ENCODE measurements at places on chromosomes 12 and 14.
A peak's percentile ranks its signal among the peaks of the same experiment; 100 is the strongest.

- no peak for DNase-seq
These were observed 1.5 kb downstream of the RAD51B start for GRCh38 chr14:67821121-67821520.

DNA sequence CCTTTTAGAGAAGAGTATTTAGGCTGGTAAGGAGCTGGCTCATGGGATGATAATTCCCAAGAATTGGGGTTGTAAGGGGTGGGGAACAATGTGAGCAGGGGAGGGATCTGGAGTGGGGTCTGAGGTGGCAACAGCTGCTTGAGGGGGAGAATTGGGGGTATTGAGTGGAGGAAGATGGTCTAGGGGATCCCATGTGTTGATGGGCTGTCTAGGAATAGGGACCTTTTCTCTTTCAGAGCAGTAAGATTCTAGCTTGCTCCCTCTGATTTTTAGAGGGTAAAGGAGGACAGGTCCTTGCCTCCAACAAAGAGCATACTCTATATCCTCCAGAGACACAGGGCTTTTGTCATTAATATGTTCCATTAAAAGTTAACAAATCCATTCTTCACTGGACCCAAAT, 22.4 kb downstream of the CLEC2A start:
- DNase-seq = no peak

GRCh38 chr12:18629916-18630315, 107.9 kb downstream of the PLCZ1 start:
- no peak for DNase-seq

- DNase-seq = no peak
These were observed 1.7 kb downstream of the P2RX2 start for GRCh38 chr12:132620113-132620898.

GRCh38 chr14:94476023-94476422, at the start of gene SERPINA9:
Gene SERPINA9, minus strand, starts transcription at chr14:94476197. Its CDS starts 6,357 bp downstream, at chr14:94469840.
- no peak for DNase-seq

DNA sequence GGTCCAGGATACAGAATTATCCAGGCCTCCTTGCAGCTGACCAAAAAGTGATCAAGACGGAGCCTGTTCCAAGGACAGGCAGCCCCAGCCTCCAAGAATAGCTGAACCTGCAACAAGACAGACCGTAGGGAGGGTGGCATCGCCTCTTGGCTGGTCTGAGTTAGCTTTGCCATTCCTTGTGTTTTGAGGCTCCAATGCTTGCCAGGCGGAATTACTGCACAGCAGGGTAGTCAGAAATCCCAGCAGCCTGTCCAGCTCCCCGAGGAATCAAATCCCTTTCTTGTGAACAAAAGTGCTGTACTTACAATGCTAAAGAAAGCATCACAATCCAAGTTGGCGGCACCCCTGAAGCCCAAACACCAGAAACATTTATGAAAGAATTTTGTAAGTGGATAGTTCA, 246.9 kb downstream of the TMEM132C start:
- no peak for DNase-seq

- DNase-seq = peak; percentile 79
These were observed 5.8 kb downstream of the TMEM253 start for GRCh38 chr14:21106498-21107282.

DNA sequence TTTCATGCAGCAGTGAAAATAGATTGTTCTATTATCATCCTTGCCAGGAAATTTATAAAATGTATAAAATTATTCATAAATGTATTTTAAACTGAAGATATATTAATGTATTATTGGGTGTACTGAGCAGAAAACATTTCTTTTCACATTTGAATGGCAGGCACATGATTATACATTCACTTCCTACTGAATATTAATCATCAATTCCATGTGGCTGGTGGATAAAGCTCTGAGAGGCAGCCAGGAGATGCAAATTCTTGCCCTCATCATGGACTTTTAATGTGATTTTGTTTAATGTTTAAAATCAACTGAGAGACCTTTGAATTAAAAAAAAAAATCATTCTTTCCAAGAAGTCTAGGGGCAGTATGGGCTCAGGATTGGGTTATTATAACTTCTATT, 40.8 kb downstream of the ANO6 start:
- no peak for DNase-seq

- DNase-seq = no peak
These were observed 30.9 kb upstream of the TDRD9 start for GRCh38 chr14:103897075-103897947.

- DNase-seq = no peak
These were observed 37.9 kb upstream of the BTG1 start for GRCh38 chr12:92183575-92183974.

GRCh38 chr14:77125281-77125801, 16.2 kb downstream of the ZDHHC22 start:
- no peak for DNase-seq

DNA sequence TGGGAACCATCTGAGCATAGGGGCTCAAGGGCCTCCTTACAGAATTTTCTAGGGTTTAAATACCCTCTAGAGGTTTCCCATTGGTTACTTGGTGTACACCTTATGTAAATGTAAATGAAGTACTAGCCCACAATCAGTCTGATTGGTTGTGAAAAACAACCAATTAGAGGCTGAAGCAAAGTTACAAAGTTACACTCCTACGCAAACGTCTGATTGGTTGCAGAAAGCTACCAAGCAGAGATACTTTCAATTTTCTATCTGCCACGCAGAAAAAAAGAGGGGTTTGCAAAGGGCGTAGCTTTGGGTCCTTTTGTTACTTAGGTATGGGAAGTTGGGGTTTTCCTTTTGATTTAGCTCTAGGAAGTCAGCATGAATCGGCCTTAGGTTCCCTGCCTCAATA, 1.8 kb upstream of the TMEM19 start:
- no peak for DNase-seq

All from stimulated activated CD4-positive, alpha-beta T cell treated with anti-CD3 and anti-CD28 coated beads, Interleukin-2, amount 100 ng/mL, for 48 hours (primary cell).